Body of pancreas (tissue), 4 donors: ENCODE measurements at places on chromosomes 6 and 20. TPM values are rescaled to one million over a fixed set of nuclear protein-coding genes. Genes with fewer than 3 reads are reported as not detected.

FAM217A gene
- not detected for total RNA-seq

FRMD1 gene
- total RNA-seq = not detected

FERMT1 gene
- total RNA-seq = 5.7 TPM

CD93 gene
- total RNA-seq = 19.2 TPM

ZBTB46 gene
- total RNA-seq = 4.3 TPM

SLC17A3 gene
- total RNA-seq = not detected

TP53TG5 gene
- total RNA-seq = not detected

KHDC1L gene
- total RNA-seq = not detected

LRRC1 gene
- 13.2 TPM for total RNA-seq

OSBPL2 gene
- total RNA-seq = 54.5 TPM

LAMA2 gene
- total RNA-seq = 43.3 TPM

GRCh38 chr6:41288030-41288753, 1.7 kb upstream of the TREM1 start:
- H3K36me3 ChIP-seq = no peaks in the 10 kb centered on the region
- no peaks in the 10 kb centered on the region for H3K4me1 ChIP-seq
- no peak overlapping the region for H3K27ac ChIP-seq
- no peak overlapping the region for H3K4me3 ChIP-seq
- no peak for DNase-seq

- no peak for DNase-seq
- H3K36me3 ChIP-seq = no peaks in the 10 kb centered on the region
- no peak overlapping the region for H3K4me3 ChIP-seq
Measured at GRCh38 chr6:80145509-80145908, 39.0 kb downstream of the BCKDHB start.

DNA sequence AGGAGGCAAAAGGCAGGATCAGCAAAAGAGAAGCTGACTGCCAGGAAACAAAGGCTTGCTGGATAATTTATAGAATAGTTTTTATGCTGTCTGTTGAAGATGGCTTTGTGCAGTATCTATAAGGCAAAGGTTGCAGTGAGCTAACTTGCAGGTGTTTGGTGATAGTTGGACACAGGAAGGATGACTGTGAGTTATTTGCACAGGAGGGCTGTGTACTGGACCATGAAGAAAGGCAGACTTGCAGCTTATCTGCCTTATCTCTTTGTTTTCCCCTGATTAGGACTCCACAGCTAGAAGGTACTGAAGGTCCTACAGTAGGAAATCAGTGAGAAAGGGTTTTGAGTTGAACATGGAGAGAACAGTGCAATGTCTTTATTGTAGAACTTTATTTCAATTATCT, 2.1 kb downstream of the BTN1A1 start:
- peaks cover 23% of the 10 kb centered on the region for H3K27me3 ChIP-seq
- DNase-seq = no peak
- peaks cover 8% of the 10 kb centered on the region for H3K4me1 ChIP-seq
- H3K36me3 ChIP-seq = no peaks in the 10 kb centered on the region
- no peak overlapping the region for H3K4me3 ChIP-seq
- no peak overlapping the region for H3K27ac ChIP-seq

GRCh38 chr6:2196079-2196679, 49.2 kb downstream of the GMDS start:
- H3K4me1 ChIP-seq = peaks cover 7% of the 10 kb centered on the region
- H3K27me3 ChIP-seq = no peaks in the 10 kb centered on the region
- no peaks in the 10 kb centered on the region for H3K36me3 ChIP-seq
- peak; percentile 66 for DNase-seq

DNA sequence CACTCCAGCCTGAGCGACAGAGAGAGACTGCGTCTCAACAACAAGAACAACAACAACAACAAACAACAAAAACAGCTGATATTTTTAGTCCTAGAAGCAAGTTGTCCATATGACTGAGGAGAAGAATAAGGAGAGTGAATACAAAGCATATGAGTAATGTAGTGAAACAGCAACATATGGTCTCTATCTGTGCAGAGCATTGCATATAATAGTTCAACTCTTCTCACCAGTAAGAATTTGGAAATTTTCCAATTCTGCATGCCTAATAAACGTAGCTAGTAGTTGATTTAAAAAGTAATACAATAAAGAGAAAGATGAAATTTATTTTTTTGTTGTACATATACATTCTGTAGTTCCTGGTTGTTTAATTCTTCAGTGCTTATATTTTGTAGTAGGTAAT, 129.7 kb upstream of the FAM83B start:
- H3K4me3 ChIP-seq = no peak overlapping the region
- peaks cover 23% of the 10 kb centered on the region for H3K4me1 ChIP-seq
- no peak overlapping the region for H3K27ac ChIP-seq

DNA sequence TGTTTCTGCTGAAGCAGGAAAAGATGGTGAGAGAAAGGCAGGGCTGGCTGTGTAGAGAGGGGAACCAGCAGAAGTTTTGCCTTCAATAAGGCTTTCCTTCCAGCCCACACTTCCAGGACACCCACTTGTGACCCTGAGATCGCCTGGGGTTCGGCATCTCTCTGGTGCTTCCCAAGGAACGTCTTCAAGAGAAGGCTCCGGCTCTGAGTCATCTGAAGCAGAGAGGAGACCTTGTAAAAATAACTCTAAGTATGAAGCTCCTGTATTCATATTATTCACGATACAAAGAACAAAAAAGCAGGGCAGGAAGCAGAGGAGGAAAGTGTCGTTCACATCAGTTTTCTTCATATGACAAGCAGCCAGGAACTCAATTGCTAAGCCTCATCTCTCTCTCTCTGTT, 95.4 kb upstream of the MRPS10 start:
- H3K27ac ChIP-seq = no peak overlapping the region
- H3K4me1 ChIP-seq = no peaks in the 10 kb centered on the region
- H3K36me3 ChIP-seq = no peaks in the 10 kb centered on the region
- H3K27me3 ChIP-seq = no peaks in the 10 kb centered on the region
- H3K4me3 ChIP-seq = no peak overlapping the region

DNA sequence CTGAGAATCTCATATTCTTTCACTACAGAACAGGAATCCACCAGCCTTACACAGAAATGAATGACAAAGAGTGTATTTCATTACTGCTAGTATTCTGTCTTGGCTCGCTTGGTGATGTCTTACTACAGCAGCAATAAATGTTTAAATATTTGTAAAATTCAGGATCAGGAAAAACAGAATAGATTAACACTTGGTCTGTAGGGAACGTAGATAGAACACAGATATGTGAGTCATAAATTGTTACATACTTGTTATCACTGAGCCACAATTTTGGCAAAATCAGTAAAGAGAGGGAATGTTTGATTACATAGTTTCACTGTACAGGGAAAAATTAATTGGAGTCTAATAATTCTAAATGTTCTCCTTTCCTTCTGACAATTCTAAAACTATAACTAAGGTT, 11.0 kb downstream of the SHPRH start:
- H3K27me3 ChIP-seq = no peaks in the 10 kb centered on the region
- H3K4me3 ChIP-seq = no peak overlapping the region
- H3K27ac ChIP-seq = no peak overlapping the region
- no peaks in the 10 kb centered on the region for H3K36me3 ChIP-seq
- DNase-seq = no peak

- no peak overlapping the region for H3K4me3 ChIP-seq
- no peaks in the 10 kb centered on the region for H3K4me1 ChIP-seq
Measured at GRCh38 chr6:99492092-99492491, 23.1 kb downstream of the USP45 start.

DNA sequence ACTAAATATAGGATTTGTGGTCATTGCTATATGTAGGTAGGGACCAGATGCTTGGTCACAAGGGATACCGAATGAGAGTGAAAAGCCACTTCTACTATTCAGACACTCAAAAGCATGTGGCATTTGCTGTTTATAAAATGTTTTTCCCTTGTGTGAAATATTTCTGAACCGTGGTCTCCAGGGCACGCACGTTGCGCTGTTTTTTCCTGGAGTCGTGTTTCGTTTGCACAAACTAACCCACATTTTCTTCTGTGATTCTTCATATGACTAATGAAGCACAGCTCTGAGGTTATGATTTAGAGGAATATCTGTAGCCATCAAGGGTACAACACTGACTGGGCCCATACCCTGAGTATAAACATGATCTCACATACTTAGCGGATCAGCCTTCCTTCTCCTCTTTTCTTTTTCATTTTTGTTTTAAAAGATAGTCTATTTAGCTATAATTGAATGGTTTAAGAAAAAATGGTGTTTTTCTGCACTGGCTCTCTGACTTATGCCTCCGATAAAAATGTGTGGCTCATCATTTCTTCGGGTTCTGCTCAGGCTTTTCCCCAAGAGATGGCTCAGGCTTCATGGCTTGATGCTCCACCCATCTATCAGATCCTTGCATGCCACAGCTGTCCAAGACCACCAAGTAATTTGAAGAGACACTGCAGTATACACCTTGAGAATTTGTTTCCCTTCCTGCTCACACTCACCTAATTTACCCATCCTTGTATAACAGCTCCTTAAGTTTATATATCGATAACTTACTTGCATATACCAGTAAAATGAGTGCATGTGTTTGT, 59.9 kb upstream of the HBS1L start:
- no peak overlapping the region for H3K4me3 ChIP-seq
- DNase-seq = no peak
- no peaks in the 10 kb centered on the region for H3K4me1 ChIP-seq
- no peaks in the 10 kb centered on the region for H3K36me3 ChIP-seq
- H3K27ac ChIP-seq = no peak overlapping the region

- H3K4me1 ChIP-seq = no peaks in the 10 kb centered on the region
- H3K27ac ChIP-seq = no peak overlapping the region
- no peak overlapping the region for H3K4me3 ChIP-seq
- H3K36me3 ChIP-seq = no peaks in the 10 kb centered on the region
- DNase-seq = no peak
- H3K27me3 ChIP-seq = no peaks in the 10 kb centered on the region
Measured at GRCh38 chr6:117961301-117961700, 54.2 kb downstream of the SLC35F1 start.

DNA sequence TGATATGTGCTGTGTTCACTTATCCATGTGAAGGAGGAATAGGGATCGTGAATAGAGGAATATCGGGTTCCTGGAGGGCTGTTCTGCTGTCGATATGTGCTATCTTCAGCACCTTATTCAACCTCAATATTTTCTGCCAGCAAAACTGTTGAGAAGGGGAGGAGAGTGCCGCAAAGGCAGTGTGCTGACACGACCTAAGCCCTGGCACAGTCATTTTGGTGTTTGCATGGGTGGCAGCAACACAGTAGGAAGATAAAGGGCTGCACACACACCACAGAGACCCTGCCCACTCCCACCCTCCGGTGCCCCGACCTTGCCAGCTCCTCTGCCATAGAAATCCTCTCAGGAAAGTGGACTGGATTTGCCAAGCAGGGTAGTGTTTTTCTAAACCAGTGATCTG, 47.0 kb downstream of the ZDHHC14 start:
- peak overlapping the region; percentile 66 for H3K27ac ChIP-seq
- H3K4me1 ChIP-seq = peaks cover 50% of the 10 kb centered on the region
- no peaks in the 10 kb centered on the region for H3K36me3 ChIP-seq

DNA sequence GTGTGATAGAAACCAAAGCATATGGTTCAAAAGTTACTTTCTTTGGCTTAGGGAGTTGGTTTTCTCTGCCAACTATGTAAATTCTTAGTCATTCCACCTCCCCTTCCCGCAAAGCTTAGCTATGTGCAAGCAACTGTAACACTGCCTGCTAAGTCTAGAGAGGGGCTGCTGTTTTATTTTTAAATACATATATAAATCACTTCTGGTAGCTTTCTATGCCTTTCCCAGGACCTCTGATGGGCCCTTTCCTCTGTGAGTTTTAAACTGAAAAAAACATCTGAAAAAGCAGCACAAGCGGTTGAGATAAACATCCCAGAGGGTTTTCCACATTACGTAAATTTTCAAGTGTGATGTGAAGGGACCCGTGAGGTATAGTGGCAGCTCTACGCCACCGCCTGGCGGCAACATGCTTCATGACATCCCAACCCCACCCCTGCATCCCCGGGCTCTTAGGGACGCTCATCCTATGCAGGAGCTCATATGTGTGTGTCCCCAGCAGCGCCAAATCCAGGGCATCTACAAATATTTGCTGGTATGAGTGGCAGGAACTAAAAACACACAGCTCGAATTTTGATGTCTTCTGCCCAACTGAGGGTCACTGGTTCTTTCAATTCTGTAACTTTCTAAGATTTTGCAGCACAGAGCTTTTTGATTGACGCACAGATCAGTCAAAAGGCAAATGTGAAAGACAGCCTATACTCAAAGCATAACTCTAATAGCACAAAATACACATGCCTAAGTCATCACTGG, 12.7 kb downstream of the SAYSD1 start:
- no peaks in the 10 kb centered on the region for H3K27me3 ChIP-seq
- no peak overlapping the region for H3K4me3 ChIP-seq
- no peak overlapping the region for H3K27ac ChIP-seq

GRCh38 chr6:30129265-30130178, 6.4 kb upstream of the TRIM40 start:
- no peak overlapping the region for H3K4me3 ChIP-seq
- no peak for DNase-seq
- H3K27ac ChIP-seq = no peak overlapping the region
- H3K36me3 ChIP-seq = no peaks in the 10 kb centered on the region

GRCh38 chr6:16712255-16712930, 48.9 kb downstream of the ATXN1 start:
- peak overlapping the region; percentile 76 for H3K27ac ChIP-seq
- H3K4me1 ChIP-seq = no peaks in the 10 kb centered on the region
- no peak for DNase-seq
- H3K27me3 ChIP-seq = no peaks in the 10 kb centered on the region
- H3K4me3 ChIP-seq = no peak overlapping the region

DNA sequence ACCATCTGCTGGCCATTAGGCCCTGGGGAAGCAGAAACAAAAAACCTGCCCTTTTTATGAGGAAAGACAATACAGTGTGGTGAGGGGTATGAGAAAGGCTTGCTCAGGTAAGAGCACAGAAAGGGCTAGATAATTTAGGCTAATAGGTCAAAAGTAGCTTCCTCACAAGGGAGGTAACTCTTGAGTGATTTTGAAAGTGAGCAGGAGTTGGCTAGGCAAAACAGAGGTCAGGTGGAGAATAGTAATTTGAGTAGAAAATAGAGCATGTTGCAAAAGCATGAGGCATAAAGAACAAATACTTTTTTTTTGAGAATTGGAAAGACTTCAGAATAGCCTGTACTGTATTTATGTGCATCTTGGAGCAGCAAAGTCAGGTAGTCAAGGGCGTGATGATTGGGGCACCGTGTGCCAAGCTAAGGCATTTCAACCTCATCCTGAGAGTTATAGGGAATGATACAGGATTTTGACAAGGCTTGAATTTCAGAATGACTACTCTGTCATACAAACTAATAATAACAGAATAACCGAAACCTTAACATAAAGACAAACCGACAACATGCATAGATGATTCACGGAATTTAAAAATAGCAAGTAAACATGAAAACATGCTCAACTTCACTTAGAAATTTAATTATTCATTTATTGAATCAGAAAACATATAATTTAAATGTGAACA, 123.0 kb upstream of the ENPP5 start:
- peaks cover 17% of the 10 kb centered on the region for H3K4me1 ChIP-seq
- no peaks in the 10 kb centered on the region for H3K27me3 ChIP-seq
- no peak overlapping the region for H3K4me3 ChIP-seq
- DNase-seq = no peak
- no peak overlapping the region for H3K27ac ChIP-seq
